Testis (tissue), 5 donors: ENCODE measurements at places on chromosomes 1 and 21.

- H3K4me1 ChIP-seq, result no peaks in the 10 kb centered on the region
- no peak overlapping the region for H3K27ac ChIP-seq
- no peak overlapping the region for H3K4me3 ChIP-seq
- no peaks in the 10 kb centered on the region for H3K27me3 ChIP-seq
Measured at GRCh38 chr1:195909061-195909460, 699.2 kb downstream of the KCNT2 start.

- H3K27me3 ChIP-seq, result no peaks in the 10 kb centered on the region
- peak overlapping the region; percentile 68 for H3K27ac ChIP-seq
- peaks cover 21% of the 10 kb centered on the region for H3K4me1 ChIP-seq
Measured at GRCh38 chr21:43991447-43991991, 20.6 kb upstream of the TRAPPC10 start.

GRCh38 chr1:195185736-195186135 lies 1422.5 kb downstream of the KCNT2 start:
- no peaks in the 10 kb centered on the region for H3K4me1 ChIP-seq
- H3K27me3 ChIP-seq, result no peaks in the 10 kb centered on the region
- DNase-seq, result no peak
- no peak overlapping the region for H3K27ac ChIP-seq
- no peaks in the 10 kb centered on the region for H3K36me3 ChIP-seq
- H3K4me3 ChIP-seq, result no peak overlapping the region

DNA sequence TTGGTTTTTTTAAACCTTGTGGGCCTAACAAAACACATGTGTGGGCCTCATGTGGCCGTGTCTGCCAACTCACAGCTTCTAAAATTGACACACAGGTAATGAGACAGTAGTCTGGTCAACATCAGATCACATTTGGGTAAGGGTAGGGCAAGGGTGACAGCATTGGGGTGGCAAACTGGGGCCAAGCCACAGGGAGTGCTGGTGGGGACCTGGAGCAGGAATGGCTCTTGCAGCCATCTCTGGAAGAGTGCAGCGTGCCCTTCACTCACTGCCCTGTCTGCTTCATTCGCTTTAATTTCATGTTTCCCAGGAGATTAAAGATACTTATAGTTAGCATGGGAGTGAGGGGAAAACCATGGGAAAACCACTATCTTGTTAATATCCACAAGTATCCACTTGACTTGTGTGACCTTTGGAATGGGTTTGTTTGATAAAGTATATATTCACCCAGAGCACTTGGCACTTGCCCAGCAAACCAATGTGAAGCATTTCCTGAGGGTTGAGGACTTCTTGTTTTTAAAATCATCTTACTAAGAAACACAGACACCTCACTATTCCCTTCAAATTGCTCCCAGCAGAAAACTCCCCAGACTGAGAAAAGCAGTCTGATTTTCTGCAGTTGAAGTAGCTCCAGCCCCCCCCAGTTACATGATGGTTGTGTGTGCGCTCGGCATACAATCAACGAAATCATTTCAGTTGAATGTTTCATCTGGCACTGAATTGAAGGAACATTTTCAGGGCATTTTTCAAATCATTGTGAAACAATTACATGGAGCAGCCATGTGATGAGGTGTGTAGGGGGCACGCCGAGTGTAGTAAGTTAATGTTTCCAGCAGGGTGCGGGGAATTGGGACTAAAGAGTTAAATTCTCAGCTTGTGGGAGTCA lies 175.7 kb downstream of the VPS13D start:
- H3K36me3 ChIP-seq, result no peaks in the 10 kb centered on the region
- H3K27ac ChIP-seq, result peak overlapping the region; percentile 9
- DNase-seq, result no peak
- no peak overlapping the region for H3K4me3 ChIP-seq

DNA sequence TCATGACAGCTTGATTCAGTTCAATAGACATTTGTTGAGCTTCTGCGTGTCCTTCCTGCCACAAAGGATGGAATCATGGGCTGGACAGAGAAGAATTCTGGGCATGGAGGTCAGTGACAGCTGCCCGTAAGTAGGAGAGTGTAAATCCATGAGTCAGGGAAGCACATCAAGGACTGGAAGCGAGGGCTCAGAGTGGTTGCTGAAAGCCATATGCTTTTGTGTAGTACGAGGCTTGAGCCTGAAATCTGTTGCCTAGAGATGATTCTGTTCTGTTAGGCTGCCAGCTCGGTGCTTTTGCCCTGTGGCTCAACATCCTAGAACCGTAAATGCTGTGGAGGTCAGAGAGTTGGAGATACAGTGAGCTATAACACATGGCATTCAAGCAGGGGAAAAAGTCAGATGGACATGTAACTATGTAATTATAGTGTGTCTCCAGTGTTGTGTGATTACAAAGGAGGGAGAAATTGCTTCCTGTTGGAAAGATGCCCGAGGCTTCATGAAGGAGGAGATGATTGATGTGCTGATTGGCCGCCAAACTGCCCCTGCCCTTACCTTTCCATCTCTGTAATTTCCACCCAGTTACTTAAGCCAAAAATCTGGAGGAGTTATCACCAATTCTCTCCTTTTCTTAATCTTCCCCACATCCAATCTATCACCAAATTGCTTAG lies 92.8 kb upstream of the CACNA1E start:
- no peak overlapping the region for H3K27ac ChIP-seq
- no peaks in the 10 kb centered on the region for H3K4me1 ChIP-seq
- no peak overlapping the region for H3K4me3 ChIP-seq
- DNase-seq, result no peak
- no peaks in the 10 kb centered on the region for H3K27me3 ChIP-seq

DNA sequence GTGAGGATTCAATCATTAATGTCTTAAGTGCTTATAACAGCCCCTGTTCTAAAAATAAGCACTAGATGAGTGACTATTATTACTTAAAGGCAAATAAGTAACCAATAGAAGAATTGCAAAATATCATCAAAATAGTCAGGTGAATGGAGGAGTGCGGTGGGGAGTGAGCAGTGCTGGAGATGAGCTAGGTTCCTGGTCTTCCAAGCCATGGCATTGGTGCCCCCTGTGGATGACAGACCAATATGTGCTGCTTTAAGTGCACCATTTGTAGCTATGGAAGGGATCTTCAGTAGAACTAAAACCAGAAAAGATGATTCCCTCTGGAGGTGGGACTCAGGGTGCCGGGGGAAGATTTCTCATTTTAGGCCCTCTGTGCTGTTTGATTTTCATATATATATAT lies 46.1 kb upstream of the SLC30A1 start:
- H3K4me3 ChIP-seq, result no peak overlapping the region
- no peaks in the 10 kb centered on the region for H3K27me3 ChIP-seq
- H3K27ac ChIP-seq, result no peak overlapping the region
- DNase-seq, result no peak
- H3K36me3 ChIP-seq, result no peaks in the 10 kb centered on the region
- peaks cover 2% of the 10 kb centered on the region for H3K4me1 ChIP-seq

- no peaks in the 10 kb centered on the region for H3K27me3 ChIP-seq
- H3K27ac ChIP-seq, result no peak overlapping the region
- no peak for DNase-seq
- no peak overlapping the region for H3K4me3 ChIP-seq
- H3K36me3 ChIP-seq, result no peaks in the 10 kb centered on the region
- H3K4me1 ChIP-seq, result no peaks in the 10 kb centered on the region
Measured at GRCh38 chr1:160437432-160438316, 37.3 kb downstream of the VANGL2 start.

- DNase-seq, result peak; percentile 97
- H3K27me3 ChIP-seq, result no peaks in the 10 kb centered on the region
- H3K4me1 ChIP-seq, result peaks cover 7% of the 10 kb centered on the region
- H3K27ac ChIP-seq, result peak within 1 kb of the TSS; percentile 88
- H3K36me3 ChIP-seq, result no peaks in the 10 kb centered on the region
Measured at GRCh38 chr1:153977250-153978240, at the start of gene JTB. Gene JTB, minus strand, starts transcription at chr1:153977674. Its CDS starts 422 bp downstream, at chr1:153977252.

DNA sequence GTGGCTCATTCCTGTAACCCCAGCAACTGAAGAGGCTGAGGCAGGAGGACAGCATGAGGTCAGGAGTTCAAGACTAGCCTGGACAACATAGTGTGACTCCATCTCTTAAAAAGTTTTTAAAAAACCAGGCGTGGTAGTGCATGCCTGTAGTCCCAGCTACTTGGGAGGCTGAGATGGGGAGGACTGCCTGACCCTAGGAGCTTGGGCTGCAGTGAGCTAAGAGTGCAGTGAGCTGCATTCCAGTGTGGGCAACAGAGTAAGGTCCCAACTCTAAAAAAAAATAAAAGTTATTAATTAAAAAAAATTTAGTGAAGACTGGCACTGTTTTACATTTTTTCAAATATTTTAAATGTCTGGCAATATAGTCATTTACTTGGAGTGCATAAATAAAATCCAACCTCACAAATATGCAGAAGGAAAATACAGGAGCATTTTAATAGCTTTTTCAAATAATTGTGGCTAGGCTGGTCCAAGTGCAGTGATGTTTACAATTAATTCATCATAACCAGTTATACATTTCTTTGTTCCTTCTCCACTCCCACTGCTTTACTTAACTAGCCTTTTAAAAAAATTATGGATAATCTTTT lies 10.8 kb downstream of the ZBTB8OS start:
- H3K36me3 ChIP-seq, result no peaks in the 10 kb centered on the region
- no peaks in the 10 kb centered on the region for H3K4me1 ChIP-seq
- no peak overlapping the region for H3K27ac ChIP-seq
- H3K4me3 ChIP-seq, result no peak overlapping the region
- H3K27me3 ChIP-seq, result no peaks in the 10 kb centered on the region

DNA sequence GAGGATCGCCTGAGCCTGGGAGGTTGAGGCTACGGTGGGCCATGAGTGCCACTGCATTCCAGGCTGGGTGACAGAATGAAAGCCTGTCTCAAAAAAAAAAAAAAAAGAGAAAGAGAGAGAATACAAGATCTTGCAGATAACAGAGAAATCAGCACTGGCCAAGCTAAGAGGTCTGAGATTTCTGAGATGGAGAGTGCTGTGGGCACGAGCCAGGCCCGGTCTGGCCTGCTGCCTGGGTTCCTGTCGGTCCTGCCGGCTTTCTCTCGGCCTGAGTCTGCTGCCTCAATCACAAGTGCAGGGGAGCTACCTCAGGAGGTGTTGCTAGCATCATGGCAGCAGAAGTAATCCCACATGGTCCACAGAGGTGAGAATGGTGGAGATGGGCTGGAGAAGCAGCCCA lies 19.0 kb downstream of the ADORA1 start:
- no peaks in the 10 kb centered on the region for H3K27me3 ChIP-seq
- H3K4me3 ChIP-seq, result no peak overlapping the region
- H3K4me1 ChIP-seq, result peaks cover 58% of the 10 kb centered on the region
- no peak for DNase-seq
- no peak overlapping the region for H3K27ac ChIP-seq
- H3K36me3 ChIP-seq, result no peaks in the 10 kb centered on the region

DNA sequence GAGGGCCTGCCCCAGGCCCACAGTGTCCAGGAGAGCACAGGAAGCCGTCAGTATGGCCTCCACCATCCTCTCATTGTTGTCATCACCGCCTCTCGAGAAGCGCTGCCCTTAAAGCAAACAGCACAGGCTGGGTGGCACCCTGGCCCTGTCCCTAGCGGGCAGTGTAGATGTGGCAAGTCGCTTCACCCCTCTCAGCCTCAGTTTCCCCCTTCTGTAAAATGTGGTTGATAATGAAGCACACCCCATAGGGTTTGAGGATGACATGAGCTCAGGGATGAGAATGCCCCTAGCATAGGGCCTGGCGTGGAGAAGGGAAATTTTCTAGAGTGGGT lies 13.4 kb downstream of the PLA2G2F start:
- DNase-seq, result no peak
- no peaks in the 10 kb centered on the region for H3K27me3 ChIP-seq
- H3K4me3 ChIP-seq, result no peak overlapping the region
- no peak overlapping the region for H3K27ac ChIP-seq
- no peaks in the 10 kb centered on the region for H3K36me3 ChIP-seq

DNA sequence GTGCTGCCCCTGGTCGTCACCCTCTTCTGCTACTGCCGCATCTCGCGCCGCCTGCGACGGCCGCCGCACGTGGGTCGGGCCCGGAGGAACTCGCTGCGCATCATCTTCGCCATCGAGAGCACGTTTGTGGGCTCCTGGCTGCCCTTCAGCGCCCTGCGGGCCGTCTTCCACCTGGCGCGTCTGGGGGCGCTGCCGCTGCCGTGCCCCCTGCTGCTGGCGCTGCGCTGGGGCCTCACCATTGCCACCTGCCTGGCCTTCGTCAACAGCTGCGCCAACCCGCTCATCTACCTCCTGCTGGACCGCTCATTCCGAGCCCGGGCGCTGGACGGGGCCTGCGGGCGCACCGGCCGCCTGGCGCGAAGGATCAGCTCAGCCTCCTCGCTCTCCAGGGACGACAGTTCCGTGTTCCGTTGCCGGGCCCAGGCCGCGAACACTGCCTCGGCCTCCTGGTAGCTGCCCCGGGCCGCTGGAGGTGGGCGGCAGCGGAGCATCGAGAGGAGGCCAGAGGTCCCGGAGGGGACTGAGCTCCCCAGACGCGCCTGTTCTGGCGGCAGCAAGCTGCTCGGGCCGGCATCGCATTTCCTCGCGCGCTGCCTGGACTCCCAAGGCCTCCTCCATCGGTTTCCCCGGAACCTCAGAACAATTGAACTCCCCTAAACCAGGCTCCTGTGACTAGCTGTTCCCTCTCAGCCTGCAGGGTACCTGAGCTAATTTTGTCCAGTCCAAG lies 1.1 kb downstream of the GPR25 start:
- H3K4me3 ChIP-seq, result peak overlapping the region; percentile 46
- no peaks in the 10 kb centered on the region for H3K27me3 ChIP-seq
- no peak for DNase-seq
- H3K4me1 ChIP-seq, result no peaks in the 10 kb centered on the region
- no peaks in the 10 kb centered on the region for H3K36me3 ChIP-seq

- no peak overlapping the region for H3K4me3 ChIP-seq
- H3K27me3 ChIP-seq, result no peaks in the 10 kb centered on the region
- H3K4me1 ChIP-seq, result no peaks in the 10 kb centered on the region
- DNase-seq, result no peak
Measured at GRCh38 chr1:32825181-32825580, 7.7 kb downstream of the S100PBP start.

DNA sequence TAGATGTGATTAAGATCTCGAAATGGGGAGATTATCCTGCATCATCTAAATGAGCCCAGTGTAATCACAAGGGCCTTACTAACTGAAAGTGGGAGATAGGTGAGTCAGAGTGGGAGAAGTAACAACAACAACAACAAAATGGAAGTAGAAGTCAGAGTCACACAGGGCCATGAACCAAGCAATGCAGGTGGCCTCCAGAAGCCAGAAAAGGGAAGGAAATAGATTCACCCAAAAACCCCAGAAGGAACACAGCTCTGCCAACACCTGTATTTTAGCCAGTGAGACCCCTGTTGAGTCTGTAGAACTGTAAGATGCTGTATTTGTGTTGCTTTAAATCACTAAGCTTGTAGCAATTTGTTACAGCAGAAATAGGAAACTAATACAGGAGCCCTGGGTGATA lies 4.1 kb downstream of the TAGLN2 start:
- no peaks in the 10 kb centered on the region for H3K27me3 ChIP-seq
- no peak overlapping the region for H3K27ac ChIP-seq
- H3K4me1 ChIP-seq, result peaks cover 27% of the 10 kb centered on the region
- DNase-seq, result no peak
- H3K36me3 ChIP-seq, result no peaks in the 10 kb centered on the region

DNA sequence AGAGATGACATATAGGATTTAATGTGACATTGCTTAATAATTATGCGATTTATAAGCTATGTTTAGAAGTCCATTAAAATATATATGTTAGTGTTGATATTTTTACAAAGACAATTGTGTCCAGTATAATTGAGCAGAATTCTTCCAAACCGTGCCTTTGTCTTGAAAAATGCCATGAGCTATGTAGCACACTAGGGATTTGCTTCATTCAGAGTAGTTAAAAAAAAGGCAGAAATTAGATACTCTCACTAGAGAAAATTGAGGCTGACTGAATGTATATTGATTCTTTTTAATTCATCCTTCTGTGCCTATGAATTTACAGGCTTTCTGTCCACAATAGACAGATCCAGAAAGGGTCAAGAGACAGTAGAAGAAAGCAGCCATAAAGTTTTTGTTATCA lies 429.0 kb downstream of the NEGR1 start:
- H3K27me3 ChIP-seq, result no peaks in the 10 kb centered on the region
- DNase-seq, result no peak
- H3K4me1 ChIP-seq, result no peaks in the 10 kb centered on the region
- H3K36me3 ChIP-seq, result no peaks in the 10 kb centered on the region
- H3K27ac ChIP-seq, result no peak overlapping the region
- no peak overlapping the region for H3K4me3 ChIP-seq
